SJCRH30 (cell line): ENCODE measurements at places on chromosomes 4 and X. TPM values are rescaled to one million over a fixed set of nuclear protein-coding genes. Genes with fewer than 3 reads are reported as not detected.

The XAGE2 gene
- total RNA-seq, result not detected in 2 replicates

DNA sequence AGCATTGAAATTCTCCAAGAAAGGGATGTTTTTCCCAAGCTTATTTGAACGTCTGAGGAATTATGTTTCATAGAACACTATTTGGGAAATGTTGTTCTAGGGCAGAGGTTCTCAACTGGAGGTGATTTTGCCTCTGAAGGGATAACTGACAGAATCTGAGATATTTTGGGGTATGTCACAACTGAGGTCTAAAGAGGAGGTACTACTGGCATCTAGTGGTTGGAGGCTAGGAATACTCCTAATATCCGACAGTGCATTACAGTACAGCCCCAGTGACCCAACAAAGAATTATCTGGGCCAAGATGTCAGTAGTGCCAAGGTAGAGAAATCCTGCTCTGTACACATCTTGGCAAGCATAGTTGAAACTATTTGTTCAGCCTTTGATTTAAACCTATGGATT is 6.4 kb downstream of the HSPA4L start:
- peak; percentile 23 for DNase-seq

GRCh38 chr4:6999172-7000086 is 43.7 kb upstream of the TADA2B start:
- peak; percentile 67 for DNase-seq

DNA sequence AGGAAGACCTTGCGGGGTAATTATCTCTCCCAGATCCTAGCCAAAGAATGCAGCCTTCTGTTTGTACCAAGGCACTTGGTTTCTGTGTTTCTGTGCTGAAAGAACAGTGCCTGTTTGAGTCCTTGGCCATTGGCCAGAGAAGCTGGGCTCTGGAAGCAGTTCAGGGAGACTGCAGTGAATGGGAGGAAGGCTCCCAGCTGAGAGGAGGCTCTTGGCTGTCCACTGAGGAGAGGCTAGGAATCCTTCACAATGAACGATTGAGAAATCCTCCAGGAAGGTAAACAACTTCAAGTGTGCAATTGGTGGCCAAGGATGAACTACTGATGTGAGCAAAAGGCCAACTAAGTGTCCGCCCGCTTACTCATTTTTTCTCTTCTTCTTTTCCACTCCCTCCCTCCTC is 61.3 kb downstream of the HS3ST1 start:
- DNase-seq, result peak; percentile 11

The OTUD4 gene
- total RNA-seq, result 23.8 and 30.8 TPM in 2 replicates

DNA sequence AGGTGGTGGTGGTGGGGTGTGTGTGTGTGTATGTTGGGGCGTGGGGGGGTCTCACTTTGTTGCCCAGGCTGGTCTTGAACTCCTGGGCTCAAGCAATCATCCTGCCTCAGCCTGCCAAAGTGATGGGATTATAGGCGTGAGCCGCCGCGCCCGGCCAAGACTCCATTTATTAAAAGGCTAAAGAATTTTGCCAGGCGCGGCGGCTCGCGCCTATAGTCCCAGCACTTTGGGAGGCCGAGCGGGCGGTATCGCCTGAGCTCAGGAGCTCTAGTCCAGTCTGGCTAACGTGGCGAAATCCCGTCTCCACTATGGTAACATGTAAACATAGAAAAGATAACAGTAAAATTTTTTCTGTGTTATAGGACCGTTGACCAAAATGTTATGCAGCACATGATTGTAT is 3.7 kb upstream of the UBA1 start:
- DNase-seq, result no peak

GRCh38 chr4:156217236-156217635 is 263.6 kb upstream of the CTSO start:
- DNase-seq, result no peak

GRCh38 chr4:38111717-38112116 is 151.5 kb downstream of the PTTG2 start:
- peak; percentile 89 for DNase-seq

The SHROOM2 gene
- 0.57 and 0.84 TPM in 2 replicates for total RNA-seq

- no peak for DNase-seq
Measured at GRCh38 chr4:187934766-187935165, 60.8 kb upstream of the ZFP42 start.

The TENM3 gene
- total RNA-seq, result 57.4 and 58.5 TPM in 2 replicates

The GABRE gene
- total RNA-seq, result 6.4 and 9.6 TPM in 2 replicates

GRCh38 chrX:103376979-103377324 is 614 bp downstream of the BEX3 start:
- DNase-seq, result peak; percentile 46

GRCh38 chr4:156901871-156902270 is 69.7 kb downstream of the PDGFC start:
- DNase-seq, result no peak

GRCh38 chrX:51144828-51145442 is 187.7 kb upstream of the NUDT10 start:
- peak; percentile 28 for DNase-seq

- peak; percentile 8 for DNase-seq
Measured at GRCh38 chr4:154490583-154491340, 837 bp downstream of the DCHS2 start.

- no peak for DNase-seq
Measured at GRCh38 chr4:113971706-113972360, 7.6 kb downstream of the ARSJ start.

DNA sequence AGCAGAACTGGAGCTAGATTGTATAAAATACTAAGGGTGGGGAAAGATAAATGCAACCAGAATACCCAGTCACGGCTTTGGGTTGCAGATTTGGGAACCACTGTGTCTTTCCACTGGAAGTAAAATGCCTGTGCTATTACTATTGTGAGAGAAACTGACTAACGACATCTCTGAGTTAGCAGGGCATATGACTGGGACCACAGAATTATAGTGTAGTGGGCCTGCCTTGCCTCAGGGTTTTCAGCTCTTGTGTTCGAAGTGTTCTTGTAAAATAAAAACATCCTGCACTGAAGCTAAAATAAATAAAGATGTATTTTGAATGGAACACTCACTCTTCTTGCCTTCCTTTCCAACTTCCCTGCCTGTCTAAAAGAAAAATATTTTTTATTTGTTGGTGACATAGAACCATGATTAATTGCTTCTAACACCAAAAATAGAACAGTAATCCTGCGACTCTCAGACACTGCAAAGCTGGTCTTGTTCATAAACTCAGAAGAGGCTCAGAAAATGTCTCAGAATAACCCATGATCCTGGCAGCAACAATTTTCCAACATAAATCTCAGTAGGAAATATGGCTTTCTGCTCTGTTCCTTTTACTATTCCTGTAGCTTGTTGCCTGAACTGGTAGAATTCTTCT is 104.2 kb downstream of the FAM47B start:
- no peak for DNase-seq

DNA sequence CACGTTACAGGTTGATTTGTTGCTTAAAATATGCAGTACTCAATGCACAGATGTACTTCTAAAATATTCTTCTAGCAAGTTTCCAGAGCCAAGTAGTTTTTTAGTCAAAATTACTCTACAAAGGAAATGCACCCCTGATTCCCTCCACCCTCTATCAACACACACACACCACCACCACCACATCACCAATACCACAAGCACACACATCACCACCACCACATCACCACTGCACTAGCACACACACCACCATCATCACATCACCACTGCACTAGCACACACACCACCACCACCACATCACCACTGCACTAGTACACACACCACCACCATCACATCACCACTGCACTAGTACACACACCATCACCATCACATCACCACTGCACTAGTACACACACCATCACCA is 105.2 kb upstream of the FRG1 start:
- DNase-seq, result no peak

The ARSH gene
- total RNA-seq, result not detected in 2 replicates

DNA sequence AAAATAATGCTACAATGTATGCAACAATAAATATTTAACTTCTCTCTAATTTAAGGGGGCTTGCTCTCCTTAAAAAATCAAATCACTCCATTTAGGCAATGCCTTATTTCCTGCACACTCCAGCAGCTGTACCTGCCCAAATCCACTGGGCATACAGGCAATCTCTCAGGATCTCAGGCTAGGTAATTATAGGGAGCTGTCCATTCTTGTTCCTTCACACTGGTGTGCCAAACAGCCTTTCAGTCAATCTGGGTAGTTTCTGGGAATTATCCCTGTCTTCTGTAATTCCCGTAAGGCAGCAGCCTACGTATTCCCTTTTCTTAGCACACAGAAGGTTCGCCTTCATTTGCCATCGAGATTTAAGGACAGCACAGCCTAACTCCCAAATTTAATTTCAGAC is 922.6 kb upstream of the SLIT2 start:
- DNase-seq, result no peak

- DNase-seq, result peak; percentile 3
Measured at GRCh38 chrX:67917421-67918010, 373.7 kb downstream of the AR start.

The TLR2 gene
- not detected in 2 replicates for total RNA-seq

DNA sequence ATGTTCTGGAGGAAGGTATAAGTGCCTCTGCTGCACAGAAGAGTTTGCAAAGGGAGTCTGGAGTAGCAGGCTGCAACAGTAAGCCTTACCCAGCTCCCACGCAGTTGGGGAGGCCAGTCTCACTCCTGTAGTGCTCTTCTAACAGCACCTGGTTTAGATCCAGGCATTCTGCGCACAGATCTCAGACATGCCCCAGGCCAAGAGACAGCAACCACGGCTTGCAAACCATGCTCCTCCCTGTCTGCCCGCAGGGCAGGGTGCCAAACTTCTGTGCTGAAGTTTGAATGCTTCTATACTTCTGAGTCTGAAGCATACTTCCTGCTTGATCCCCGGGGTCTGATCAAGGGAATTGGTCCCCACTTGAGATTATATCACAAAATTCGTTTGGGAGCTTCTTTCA is 106.3 kb downstream of the LINC00632 start:
- peak; percentile 28 for DNase-seq
